ENCODE measurements at places on chromosomes 2 and 18.
A peak's percentile ranks its signal among the peaks of the same experiment; 100 is the strongest.

DNA sequence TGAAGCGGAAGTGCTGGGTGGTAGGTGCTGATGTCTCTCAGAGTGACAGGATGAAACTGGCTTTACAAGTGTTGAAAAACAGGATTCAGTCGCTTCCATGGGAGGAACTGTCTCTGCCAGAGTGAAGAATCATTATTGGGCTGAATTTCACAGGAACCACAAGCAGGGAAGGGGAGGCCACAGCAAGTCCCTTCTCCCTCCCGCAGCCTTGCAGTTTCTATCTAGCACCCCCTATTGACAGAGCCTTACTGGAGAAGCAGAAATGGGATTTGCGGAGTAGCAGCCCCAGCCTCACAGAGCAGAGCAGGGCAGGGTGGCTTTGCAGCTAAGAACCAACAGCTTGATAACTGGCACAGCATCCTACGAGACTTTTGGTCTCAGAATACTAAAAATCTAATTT lies 33.3 kb upstream of the RMP24 start:
- no peak for DNase-seq

DNA sequence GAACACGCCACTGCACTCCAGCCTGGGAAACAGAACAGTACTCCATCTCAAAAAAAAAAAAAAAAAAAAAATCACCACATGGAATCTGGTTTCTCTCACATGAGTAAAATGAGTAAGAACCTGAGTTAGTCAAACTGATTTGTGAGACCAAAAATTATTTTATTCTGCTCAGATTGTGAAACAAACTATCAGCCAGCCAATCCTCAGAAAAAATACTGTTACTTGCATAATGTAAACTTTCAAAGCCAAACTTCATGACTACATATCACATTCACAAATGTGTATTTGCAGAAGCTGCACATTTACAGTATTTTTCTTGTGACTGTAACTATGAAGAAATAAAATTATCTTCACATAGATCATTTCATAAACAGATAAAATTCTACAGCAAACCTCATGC lies 23.2 kb downstream of the SUMO1 start:
- DNase-seq: no peak

DNA sequence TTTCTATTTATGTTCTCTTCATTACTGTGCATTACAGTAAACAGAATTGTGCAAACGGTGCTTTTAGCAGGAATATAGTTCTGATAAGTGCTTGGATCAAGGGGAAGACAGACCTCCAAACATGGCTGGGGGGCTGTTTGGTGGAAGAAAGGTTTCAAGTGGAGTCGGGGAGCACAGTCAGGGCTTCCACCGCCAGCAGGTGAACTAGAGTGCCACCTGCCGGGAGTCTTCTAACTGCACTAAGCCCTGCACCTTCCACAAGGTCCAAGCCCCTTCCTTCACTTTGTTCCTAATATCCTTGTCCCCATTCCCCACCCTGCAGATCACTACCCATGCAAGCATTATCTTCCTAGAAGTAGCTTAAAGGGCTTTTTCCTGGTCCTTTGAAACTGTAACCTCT lies 11.1 kb downstream of the ONECUT2 start:
- DNase-seq: peak; percentile 41

GRCh38 chr2:76506538-76506937 lies 795.8 kb upstream of the GCFC2 start:
- DNase-seq: no peak

DNA sequence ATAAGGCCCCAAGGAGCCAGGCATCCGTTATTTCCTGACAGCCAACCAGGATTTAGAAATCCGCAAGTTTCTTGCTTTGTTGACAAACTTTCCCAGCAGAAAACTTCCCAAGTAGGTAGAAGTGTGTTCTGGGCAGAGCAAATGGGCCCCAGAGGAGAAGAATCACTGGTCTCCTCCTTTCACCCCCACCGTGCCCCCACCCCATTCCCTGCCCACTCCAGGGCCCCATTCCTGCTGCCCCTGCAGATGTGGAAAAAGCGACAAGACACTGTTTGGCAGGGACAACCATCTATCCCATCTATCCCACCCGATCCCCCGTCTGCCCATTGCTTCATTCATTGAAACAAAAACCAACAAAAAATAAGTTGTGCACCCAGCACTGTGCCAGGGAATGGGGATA lies 10.2 kb upstream of the FAHD2A start:
- DNase-seq: no peak

GRCh38 chr2:74317701-74318100 lies 25.5 kb downstream of the SLC4A5 start:
- DNase-seq: no peak

DNA sequence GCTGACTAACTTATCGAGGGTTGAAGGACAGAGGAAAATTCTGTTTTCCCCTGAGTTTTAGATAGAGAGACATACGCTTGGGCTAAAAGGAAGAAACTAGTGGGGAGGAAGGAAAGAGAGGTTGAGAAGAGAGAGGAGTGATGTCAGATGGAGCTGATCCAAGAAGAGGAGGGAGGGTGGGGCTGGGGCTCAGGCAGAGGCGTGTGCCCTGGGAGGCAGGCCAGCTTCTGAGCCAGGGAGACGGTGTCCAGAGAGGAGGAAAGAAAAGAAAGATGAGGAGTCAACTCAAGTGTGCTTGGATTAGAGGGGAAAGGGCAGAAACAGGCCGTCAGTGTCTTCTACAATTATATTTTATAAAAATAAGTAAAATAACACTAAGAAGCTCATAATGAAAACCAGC lies 56.2 kb downstream of the EMILIN2 start:
- no peak for DNase-seq

DNA sequence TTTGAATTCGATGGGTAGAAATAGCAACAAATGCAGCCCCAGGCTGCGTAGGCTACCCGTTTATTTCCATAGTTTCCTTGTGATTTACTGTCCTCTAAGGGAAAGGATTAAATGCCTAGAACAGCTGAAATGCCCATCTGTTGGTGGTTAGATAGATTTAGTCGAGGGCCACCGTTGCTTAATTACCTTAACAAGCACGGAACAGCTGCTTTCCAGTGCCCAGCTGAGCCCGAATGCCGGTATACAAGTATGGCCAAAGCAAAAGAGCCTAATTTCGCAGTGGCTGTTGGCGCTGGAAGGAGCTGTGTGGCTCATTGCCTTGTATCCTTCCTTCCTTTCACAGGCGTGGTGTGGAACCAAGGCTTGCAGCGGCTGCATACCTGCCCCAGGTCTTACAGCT lies 109.1 kb downstream of the CABLES1 start:
- no peak for DNase-seq

DNA sequence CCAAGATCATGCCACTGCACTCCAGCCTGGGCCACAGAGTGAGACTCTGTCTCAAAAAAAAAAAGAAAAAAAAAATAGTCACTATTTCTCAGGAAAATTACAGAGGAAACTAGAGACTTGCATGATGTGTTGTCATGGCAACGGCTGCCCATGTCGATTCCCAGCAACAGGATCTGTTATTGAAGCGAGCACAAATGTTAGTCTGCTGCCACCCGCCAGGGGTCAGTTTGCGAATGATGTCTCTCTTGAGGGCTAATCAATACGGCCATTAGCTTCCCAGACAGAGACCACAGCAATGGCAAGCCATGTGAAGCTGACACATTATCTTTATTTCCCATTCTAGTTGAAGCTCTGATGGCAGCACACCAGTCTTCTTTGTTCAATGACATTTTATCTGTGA lies 32.4 kb upstream of the ACYP2 start:
- no peak for DNase-seq

DNA sequence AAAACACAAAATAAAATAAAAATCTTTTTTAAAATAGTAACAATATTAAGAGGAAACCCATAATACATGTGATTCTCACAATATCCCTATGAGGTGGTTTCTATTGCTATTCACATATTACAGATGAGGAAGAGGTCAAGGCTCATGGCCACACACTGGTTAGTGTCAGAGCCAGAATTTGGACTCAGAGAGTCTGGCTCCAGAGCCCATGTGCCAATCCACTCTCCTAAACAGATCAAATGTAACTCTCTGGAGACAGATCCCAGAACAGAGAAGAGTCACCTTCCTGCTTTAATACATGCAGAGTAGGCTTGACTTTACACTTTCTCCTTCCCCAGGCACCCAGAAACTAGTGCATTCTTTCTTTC lies 10.1 kb upstream of the SLC11A1 start:
- DNase-seq: no peak

GRCh38 chr18:22466608-22467395 lies 49.1 kb upstream of the CTAGE1 start:
- peak; percentile 29 for DNase-seq

DNA sequence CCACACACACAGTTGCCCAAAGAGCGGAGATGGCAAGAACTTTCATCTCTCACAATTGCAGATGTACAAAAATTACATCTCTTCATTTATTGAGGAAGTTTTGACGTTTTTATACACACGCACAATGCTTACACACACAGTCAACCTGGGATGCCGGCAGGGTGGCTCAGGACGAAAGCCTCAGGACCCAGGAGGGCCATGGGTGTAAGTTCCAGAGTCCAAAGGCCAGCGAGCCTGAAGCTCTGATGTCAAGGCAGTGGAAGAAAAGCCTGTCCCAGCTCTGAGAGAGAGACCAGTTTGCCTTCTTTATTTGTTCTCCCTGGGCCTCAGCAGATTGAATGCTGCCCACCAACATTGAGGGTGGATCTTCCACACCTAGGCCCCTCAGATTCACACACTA lies 10.1 kb downstream of the AMER3 start:
- no peak for DNase-seq

- DNase-seq: no peak
These were observed 175.7 kb upstream of the RND3 start for GRCh38 chr2:150663143-150663542.

DNA sequence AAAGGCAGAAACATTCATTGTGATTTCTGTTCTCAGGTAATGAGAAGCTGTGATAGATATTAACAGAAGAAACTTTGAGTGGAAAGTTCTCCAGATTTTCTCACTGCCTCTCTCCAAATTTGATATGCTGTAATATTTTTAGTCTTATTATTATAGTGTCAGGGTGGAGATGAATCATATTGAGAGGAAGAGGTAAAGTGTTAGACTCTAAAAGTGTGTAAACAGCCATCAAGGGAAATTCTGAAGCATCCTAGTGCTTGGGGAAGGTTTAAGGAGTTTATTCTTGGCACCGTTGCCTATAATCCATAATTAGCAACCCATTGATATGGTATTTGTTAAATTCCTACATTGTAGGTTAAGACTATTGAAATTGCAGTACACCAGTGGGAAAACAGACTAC lies 104.7 kb upstream of the NABP1 start:
- no peak for DNase-seq

GRCh38 chr2:264493-265468 lies at the start of gene ACP1:
ACP1 (plus strand) TSS chr2:264947; CDS start chr2:264965, 18 bp downstream.
- peak; percentile 97 for DNase-seq

GRCh38 chr2:144096531-144096930 lies 423.4 kb downstream of the ZEB2 start:
- no peak for DNase-seq

GRCh38 chr2:169073963-169074751 lies 4.8 kb downstream of the DHRS9 start:
- DNase-seq: no peak

DNA sequence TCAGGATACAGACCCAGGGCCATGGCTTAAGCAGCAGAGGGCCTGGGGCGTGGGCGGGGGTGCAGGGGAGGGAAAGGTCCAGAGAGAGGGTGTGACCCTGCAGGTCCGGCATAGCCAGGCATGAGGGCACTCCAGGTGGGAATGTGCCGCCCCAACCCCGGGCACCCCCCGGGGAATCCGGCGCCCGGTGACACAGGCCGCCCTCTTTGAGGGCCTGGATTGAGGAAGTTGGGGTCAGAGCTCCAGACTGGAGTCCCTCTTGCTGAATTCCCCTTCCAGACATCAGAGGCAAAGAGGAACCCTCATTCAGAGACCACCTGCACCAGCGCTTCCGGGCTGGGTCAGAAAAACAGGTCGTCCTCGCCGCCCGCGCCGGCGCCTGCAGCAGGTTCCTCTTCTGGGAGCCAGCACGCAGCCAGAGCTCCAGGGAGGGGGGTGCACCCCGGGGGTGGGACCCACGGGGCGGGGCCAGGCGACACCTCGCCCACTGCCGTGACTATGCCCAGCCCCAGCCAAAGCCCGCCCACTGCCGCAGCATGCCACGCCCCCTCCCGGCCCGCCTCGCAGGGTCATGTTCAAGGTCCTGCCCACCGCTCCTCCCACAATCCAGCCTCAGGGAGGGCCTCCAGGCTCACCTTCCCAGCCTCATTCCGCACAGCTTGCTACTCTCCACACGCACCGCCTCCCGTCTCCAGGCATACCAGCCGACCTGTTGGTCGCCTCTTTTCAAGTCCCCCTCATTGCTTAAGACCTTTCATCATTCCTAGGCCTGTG lies 98.3 kb upstream of the ID2 start:
- DNase-seq: peak; percentile 93

GRCh38 chr2:236998758-236999157 lies 86.9 kb upstream of the COPS8 start:
- peak; percentile 38 for DNase-seq
